ENCODE measurements at places on chromosomes 2 and 18. TPM values are rescaled to one million over a fixed set of nuclear protein-coding genes. Genes with fewer than 3 reads are reported as not detected.

The ALS2 gene
- 9.5 TPM for total RNA-seq

The PGAP1 gene
- 2.1 TPM for total RNA-seq

The DNER gene
- total RNA-seq = 10.4 TPM

The NAT8 gene
- total RNA-seq = not detected

The PRSS56 gene
- 0.13 TPM for total RNA-seq

The PAX8 gene
- total RNA-seq = 0.97 TPM

The LPIN1 gene
- 10.4 TPM for total RNA-seq

The IL1F10 gene
- not detected for total RNA-seq

The SERPINB11 gene
- total RNA-seq = not detected

The GPR155 gene
- 0.44 TPM for total RNA-seq

The ACADL gene
- 0.14 TPM for total RNA-seq

The CHST10 gene
- total RNA-seq = 16.3 TPM

The SLC35F6 gene
- 35.0 TPM for total RNA-seq

The CRYBA2 gene
- not detected for total RNA-seq

The EGR4 gene
- 0.33 TPM for total RNA-seq
